ENCODE measurements at places on chromosomes 1 and 21.
A peak's percentile ranks its signal among the peaks of the same experiment; 100 is the strongest.

GRCh38 chr1:168920456-168921094 lies 185.9 kb upstream of the ATP1B1 start:
- no peak for DNase-seq

- no peak for DNase-seq
These were observed 115.4 kb upstream of the EDN2 start for GRCh38 chr1:41599912-41600311.

DNA sequence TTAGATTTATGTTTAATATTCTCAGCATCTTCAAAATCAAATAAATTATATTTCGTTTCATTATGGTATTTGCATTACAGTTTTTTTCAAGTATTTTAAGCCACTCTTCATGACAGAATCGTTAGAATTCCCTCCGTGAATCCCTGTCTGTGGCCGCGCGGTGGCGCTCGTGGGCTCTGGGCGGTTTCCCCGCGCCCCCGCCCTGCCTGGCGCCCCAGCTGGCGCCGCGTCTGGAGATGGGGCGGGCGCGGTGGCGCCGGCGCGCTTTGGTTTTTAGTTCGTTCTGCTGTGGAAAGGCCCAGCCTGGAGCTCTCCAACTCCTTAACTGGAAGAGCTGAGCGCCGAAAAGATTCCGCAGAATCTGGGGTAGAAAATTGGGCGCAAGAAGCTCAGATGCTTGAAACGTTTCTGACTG lies 25.7 kb downstream of the PRMT2 start:
- peak; percentile 54 for DNase-seq

GRCh38 chr1:229221106-229222019 lies 49.5 kb upstream of the RAB4A start:
- no peak for DNase-seq

GRCh38 chr1:179856296-179856695 lies 21.3 kb downstream of the TOR1AIP2 start:
- no peak for DNase-seq

Measured in naive thymus-derived CD4-positive, alpha-beta T cell (primary cell).